ENCODE measurements at places on chromosomes 13 and 19.
A peak's percentile ranks its signal among the peaks of the same experiment; 100 is the strongest.

DNA sequence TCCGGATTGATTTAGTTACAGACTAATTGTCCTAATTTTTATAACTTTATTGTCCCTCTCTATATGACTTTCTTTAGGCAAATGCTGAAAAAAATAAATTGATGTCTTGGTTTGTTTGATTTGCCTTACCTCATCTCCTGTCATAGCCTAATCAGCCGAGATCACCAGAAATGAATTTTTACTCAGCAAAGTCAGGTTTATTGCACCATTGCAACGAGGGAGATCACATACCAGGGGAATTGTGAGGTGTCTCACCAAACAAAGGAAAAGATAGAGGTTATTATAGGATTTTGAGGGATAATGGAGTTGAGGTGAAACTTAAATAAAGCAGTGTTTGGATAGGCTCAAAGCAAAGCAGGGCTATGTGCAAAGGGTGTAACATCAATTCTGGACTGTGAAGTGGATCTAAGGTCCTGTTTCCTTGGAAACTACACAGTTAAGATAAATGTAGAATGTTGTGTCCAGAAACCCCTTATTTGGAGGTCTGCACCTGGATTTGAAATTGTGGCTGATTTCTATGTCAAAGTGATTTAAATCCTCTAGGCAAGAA, 372.6 kb downstream of the OXGR1 start:
- DNase-seq: no peak

- peak; percentile 38 for DNase-seq
Observed at GRCh38 chr19:54493967-54494585, 8.6 kb upstream of the LAIR2 start.

DNA sequence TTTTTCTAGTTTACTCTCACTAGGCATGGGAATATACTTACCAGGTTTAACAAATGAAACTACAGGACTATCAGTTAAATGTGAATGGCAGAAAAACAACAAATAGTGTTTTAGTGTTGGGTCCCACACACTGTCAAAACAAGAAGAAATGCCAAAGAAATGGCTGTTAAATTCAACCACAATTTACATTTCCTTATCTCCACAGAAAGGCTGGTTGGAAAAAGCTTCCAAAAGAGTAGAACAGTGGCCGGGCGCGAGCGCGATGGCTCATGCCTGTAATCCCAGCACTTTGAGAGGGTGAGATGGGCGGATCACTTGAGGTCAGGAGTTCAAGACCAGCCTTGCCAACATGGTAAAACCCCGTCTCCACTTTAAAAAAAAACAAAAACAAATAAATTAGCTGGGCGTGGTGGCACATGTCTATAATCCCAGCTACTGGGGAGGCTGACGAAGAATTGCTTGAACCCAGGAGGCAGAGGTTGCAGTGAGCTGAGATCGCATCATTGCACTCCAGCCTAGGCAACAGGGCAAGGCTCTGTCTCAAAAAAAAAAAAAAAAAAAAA, 66.5 kb downstream of the SERP2 start:
- no peak for DNase-seq

- DNase-seq: peak; percentile 55
Observed at GRCh38 chr19:55071129-55071502, 4.6 kb upstream of the EPS8L1 start.

DNA sequence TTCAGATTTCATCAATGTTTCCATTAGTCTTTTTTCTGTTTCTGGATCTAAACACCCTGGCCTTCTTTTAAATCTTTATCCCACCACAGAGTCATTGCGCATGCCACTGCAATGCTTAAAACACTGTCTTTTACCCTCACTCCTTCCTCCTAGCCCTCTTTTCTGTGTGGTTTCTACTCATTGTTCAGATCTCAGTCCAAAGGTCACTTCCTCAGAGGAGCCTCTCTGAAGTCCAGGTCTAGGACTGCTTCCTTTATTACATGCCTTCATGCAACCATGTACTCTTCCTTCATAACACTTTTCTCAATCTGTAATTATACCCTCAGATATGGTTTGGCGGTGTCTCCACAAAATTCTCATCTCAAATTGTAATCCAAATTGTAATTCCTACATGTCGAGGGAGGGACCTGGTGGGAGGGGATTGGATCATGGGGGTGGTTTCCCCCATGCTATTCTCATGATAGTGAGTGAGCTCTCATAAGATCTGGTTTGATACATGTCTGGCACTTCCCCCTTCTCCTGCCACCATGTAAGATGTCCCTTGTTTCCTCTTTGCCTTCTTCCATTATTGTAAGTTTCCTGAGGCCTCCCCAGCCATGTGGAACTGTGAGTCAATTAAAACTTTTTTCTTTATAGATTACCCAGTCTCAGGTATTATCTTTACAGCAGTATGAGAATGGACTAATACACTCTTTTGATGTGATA, 808.9 kb downstream of the DIAPH3 start:
- DNase-seq: peak; percentile 38

GRCh38 chr13:101949681-101950080, 452.2 kb downstream of the FGF14 start:
- no peak for DNase-seq
